ENCODE measurements at places on chromosomes 3 and 15. TPM values are rescaled to one million over a fixed set of nuclear protein-coding genes. Genes with fewer than 3 reads are reported as not detected.

- DNase-seq: peak; percentile 59
These were observed 4.0 kb upstream of the COL7A1 start for GRCh38 chr3:48599077-48599501.

- no peak for DNase-seq
These were observed 104.5 kb downstream of the RPLP1 start for GRCh38 chr15:69557020-69557706.

GRCh38 chr3:190084983-190085382 is 35.7 kb downstream of the P3H2 start:
- DNase-seq: no peak

- DNase-seq: no peak
These were observed 50.7 kb downstream of the ADAMTS17 start for GRCh38 chr15:100291106-100291505.

CHST2 gene
- 1.9 TPM for total RNA-seq

GRCh38 chr3:172803489-172803888 is 53.0 kb downstream of the ECT2 start:
- no peak for DNase-seq

DNA sequence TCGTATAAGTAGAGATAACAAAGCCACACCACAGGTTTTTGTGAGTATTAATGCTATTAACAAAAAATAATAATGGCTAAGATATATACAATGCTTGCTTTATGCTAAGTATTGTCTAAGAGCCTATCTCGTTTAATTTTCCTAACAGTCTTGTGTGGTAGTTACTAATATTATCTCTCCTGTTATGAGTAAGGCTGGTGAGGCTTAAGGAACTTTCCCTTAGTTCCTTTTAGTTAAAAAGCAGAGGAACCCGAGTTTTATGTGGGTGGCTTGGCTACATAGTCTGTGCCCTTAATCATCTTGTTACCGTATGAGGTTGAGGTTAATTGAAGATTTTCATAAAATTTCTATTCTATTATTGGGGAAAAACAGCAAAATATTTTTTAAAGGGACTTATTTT is 218.4 kb downstream of the SOX2 start:
- no peak for DNase-seq

SUSD5 gene
- total RNA-seq: 2.8 TPM

Data from Right ventricle myocardium inferior (tissue), 1 donor.